AG08395 (cell line): ENCODE measurements at places on chromosomes 7 and 10.

DNA sequence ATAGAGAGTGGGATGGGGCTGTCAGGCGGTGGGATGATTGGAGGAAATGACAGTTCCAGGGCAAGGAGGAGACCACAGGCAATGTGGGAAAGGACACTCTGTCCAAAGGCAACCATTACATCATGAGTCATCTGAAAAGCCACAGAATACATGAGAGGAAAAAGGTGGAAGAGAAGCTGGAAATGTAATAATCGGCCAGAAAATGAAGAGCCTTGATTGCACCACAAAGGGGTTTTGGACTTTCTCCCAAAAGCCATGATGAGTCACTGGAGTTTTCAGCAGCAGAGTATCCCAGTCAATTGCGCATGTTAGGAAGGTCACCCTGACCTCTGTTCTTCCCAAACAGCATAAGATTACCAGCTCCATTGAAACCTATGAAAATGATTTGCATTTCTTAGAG, 222.0 kb downstream of the LHFPL3 start:
- no peak for DNase-seq

DNA sequence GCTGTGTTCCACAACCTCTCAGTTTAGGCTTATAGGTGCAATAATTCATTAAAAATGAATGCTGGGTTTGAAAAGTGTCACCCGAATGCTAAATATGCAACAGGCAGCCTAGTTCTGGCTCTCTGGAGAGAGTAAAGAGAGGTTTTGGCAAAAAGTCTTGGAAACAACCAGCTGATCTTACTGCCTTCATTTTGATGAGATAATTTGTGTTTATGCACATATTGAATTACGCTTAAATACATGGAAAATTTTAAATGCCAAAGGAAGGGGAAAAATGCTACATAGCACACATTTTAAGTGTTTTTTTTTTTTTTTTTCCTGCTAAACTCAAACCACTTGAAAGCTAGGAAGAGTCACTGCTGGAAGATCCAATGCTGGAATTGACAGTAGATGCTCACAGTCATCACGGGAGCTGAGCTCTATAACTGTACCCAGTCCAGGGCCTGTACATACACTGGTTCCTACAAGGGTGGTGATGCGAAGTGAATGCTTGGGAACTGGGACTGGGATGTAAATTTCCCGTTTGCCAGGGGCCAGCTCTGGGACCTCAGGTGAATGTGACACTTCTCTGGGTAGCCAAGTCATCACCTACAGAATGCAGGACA, 151.5 kb downstream of the PFKFB3 start:
- DNase-seq = no peak

GRCh38 chr7:26633557-26633956, 230.8 kb downstream of the SKAP2 start:
- DNase-seq = no peak

- DNase-seq = no peak
These were observed 68.8 kb downstream of the KIAA1217 start for GRCh38 chr10:24277771-24278170.

GRCh38 chr7:113394856-113395255, 276.5 kb upstream of the SMIM30 start:
- DNase-seq = no peak

GRCh38 chr10:132335189-132336063, 3.4 kb downstream of the LRRC27 start:
- no peak for DNase-seq

- peak; percentile 72 for DNase-seq
These were observed 227.6 kb upstream of the NPSR1 start for GRCh38 chr7:34430456-34430855.

GRCh38 chr7:43872406-43873110, 3.2 kb upstream of the MRPS24 start:
- DNase-seq = peak; percentile 82

DNA sequence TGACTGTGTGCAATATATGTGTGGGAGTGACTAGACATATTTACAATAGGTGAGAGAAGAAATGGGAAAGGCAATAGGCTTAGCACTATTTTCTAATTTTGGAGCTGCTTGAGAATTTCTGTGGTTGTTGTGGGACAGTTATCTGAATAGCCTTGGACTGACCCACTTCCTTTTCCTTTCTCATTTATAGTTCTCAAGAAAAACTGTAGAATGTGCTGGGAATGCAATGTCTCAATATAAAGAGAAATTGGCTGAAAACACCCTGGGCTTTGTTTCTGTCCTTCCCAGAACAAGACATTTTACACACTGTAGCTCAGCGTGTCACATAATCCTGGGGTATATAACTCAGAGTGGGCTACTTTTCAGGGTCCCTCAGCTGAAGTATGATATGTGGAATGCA, 153.0 kb upstream of the RHOBTB1 start:
- no peak for DNase-seq

- no peak for DNase-seq
These were observed 63.8 kb downstream of the ICA1 start for GRCh38 chr7:8197994-8198698.

- DNase-seq = no peak
These were observed 17.8 kb upstream of the WDR11 start for GRCh38 chr10:120833222-120833928.

- DNase-seq = no peak
These were observed 288.0 kb downstream of the ARL4A start for GRCh38 chr7:12975412-12975811.

GRCh38 chr7:88457320-88457719, 150.6 kb upstream of the STEAP4 start:
- DNase-seq = no peak

DNA sequence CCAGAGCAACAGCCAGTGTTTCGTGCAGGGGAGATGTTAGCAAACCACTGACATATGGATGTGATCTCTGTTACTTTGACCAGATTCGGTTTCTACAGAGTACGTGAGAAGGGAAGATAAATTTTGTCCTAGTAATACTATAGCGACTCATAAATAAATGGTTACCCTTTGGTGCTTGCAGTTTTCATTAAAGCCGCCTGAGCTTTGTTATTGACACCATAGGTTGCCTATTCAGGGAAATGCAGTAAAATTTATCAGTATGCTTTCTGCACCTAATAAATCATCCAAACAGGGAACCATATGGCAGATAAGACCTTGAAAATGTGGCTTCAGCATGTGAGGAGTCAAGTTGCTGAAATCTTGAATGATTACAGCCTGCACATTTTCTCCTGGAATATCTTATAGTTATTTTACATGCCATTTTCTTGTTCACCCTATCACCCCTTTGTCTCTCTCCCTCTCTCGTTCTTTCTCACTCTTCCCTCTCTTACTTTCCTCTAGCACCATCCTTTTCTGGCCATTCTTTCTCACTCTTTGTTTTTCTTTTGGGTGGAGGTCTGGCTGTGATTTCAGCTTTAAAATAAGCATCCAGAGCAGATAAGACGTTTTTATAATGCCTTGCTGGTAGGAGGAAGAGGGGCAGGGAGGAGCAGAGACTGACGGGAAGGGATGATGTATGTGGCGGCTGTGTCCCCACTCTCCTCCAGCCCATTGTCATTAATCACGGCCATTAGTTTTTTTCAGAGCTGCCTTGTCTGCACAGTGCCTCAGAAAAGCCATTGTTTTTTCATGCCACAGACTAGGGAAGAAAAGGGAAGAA, 182.5 kb downstream of the LRMDA start:
- DNase-seq = peak; percentile 39

- DNase-seq = no peak
These were observed 502.6 kb downstream of the NRG3 start for GRCh38 chr10:82377608-82378007.

DNA sequence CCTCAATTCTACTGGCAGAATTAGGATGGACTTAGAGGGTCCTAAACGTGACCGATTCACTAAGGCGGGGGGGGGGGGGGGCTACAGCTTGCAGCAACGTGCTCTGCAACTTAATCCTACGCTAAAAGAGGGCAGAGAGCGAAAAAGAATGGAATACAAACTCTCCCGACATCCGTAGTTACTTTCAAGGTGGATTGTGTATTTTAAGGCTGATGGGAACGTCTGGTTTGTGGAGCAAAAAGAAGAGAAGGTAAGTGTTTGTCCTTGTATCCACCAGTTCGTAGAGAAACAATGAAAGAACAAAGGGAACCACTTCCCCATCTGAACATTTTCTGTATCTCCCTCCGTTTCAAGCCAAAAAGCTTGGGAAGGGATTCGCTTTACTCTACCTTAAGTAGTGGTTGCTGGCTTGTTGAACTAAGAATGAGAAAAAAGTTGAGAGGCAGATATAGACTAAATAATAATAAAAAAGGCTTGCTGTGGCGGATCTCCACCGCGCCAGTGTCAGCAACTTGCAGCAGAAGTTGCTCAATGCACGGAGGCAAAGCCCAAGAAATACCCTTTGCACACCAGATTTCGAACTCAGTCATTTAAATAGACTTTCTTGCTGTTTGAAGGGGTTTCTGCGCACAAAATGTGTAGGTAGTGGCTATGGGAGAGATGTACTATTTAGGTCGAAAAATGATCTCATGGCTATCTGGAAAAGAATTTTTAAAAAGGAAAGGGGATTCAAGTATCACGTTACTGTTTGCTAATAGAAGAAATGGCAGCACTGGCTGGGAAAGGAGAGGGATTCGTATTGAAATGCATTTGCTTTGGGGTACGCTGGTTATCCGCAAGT, 736 bp downstream of the SKIDA1 start:
- no peak for DNase-seq

GRCh38 chr10:103479135-103479534, at the start of gene CALHM3:
Gene CALHM3 (minus strand): TSS chr10:103479240. CDS start chr10:103479032, 208 bp downstream.
- DNase-seq = peak; percentile 54

DNA sequence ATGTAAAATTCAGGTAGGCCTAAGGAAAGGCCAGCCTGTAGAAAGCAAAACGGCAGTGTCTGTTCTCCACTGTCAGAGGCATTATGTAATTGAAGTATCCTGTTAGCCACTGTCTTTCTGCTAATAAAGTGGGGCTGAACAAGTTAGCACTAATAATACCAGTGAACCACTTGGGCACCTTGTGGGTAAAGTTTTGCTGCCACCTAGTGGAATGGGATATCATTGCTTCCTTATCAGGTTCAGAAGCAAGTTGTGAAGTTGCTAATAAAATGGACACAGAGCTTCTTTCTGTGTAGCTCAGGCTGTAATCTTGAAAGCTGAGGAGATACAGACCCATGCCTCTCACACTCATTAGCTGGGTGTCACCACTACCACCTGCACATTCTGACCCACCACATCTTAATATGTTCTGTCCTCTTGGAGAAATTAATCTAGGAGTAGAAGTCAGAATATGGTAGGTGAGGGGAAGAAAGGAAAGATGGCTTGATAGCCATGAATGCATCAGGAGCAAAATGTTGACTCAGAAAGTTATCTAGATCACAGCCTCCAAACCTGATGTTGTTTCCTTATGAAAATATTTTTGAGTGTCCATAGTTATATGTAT, 175.1 kb downstream of the SEPTIN7 start:
- DNase-seq = peak; percentile 54

- no peak for DNase-seq
These were observed 109.5 kb upstream of the CARD11 start for GRCh38 chr7:3153118-3153517.

GRCh38 chr7:79458796-79459195, 5.3 kb upstream of the MAGI2 start:
- no peak for DNase-seq

DNA sequence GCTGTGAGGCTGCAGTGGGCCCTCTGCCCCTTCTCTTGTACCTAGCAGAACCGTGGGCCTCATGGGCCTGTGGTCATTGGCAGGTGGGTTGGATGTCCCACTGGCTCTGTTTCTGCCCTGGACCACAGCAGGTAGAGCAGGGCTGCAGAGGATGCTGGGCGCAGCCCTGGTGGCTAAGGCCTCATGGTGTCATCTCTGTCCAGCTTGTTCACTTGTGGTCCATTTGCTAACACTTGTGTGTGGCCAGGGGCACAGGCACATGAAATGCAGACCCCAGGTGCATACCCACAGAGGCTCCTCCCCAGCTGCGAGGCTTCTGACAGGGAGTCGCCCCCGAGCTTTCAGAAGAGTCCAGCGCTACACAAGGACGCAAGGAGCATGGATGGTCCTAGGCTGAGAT, 22.4 kb upstream of the TBRG4 start:
- DNase-seq = no peak

- DNase-seq = no peak
These were observed 62.7 kb upstream of the DDC start for GRCh38 chr7:50627824-50628361.

DNA sequence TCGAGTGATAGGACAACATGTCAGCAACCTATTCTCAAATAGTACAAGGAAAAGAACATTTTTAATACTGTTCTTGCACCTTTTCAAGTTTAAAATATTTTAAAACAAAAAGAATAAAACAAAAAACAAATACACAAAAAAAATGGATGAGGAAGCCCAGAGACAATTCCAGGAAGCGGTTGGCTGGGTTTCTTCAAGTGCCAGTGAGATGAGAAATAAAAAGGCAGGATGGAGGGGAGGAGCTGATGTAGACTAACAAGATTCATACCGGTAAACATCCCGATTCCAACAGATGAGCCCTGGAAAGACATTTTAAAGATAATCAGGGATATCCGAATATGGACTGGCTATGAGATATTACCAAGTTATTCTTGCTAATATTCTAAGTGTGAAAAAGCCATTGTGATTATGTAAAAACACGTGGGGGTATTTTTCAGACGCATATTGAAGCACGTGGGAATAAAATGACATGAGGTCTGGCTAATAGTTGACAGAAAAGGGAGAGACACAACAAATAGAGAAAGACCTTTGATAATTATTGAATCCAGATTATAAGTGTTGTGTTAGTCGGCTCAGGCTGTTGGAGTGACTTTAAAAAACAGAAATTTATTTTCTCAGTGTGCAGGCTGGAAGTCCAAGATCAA, 101.3 kb upstream of the LRRC4 start:
- DNase-seq = no peak

- no peak for DNase-seq
These were observed 48.5 kb upstream of the SHTN1 start for GRCh38 chr10:117053482-117053881.

DNA sequence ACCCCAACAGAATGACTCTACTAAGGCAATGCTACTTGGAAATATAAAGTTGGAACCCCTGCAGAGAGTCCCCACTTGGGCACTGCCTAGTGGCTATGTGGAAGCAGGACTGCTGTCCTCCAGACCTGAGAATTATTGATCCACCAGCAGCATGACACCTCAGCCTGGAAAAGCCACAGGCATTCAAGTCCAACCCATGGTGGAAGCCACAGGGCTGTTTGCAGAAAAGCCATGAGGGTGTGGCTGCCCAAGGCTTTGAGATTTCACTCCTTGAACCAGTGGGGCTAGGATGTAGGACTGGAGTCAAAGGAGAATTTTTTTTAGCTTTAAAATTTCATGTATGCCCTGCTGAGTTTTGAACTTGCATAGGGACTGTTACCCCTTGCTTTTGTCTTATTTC, 13.6 kb upstream of the GHRHR start:
- no peak for DNase-seq
